Tibial nerve (tissue), 4 donors: ENCODE measurements at places on chromosomes 2 and 18. TPM values are rescaled to one million over a fixed set of nuclear protein-coding genes. Genes with fewer than 3 reads are reported as not detected.

GRCh38 chr18:60319129-60319528, 53.4 kb downstream of the MC4R start:
- no peaks in the 10 kb centered on the region for H3K4me1 ChIP-seq
- no peaks in the 10 kb centered on the region for H3K27me3 ChIP-seq
- no peak overlapping the region for H3K27ac ChIP-seq
- H3K4me3 ChIP-seq: no peak overlapping the region
- no peaks in the 10 kb centered on the region for H3K36me3 ChIP-seq

SLC25A52 gene
- total RNA-seq: not detected

DNA sequence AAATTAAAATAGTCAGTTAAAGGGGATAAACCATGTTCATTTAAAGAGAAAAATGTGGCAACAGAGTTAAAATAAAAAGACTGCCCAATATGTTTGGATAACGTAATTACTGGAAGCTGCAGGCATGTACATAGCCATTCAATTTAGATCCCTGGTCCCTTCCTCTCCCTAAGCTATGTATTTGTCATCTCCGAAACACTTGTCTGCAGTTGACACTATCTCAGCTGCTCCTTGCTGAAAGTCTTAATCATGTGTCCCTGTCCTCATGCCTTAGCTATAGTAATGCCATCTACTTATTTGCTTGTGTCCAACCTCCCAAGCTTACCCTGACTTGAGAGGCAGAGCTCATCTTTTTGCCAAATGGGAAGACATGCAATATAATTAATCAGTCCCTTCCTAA, 173.8 kb upstream of the REV1 start:
- peaks cover 62% of the 10 kb centered on the region for H3K4me1 ChIP-seq
- H3K4me3 ChIP-seq: no peak overlapping the region
- no peaks in the 10 kb centered on the region for H3K36me3 ChIP-seq
- H3K27ac ChIP-seq: no peak overlapping the region
- no peaks in the 10 kb centered on the region for H3K27me3 ChIP-seq

TMEM198 gene
- total RNA-seq: 2.4 TPM

GRCh38 chr18:22066083-22066485, 103.3 kb upstream of the GATA6 start:
- no peak overlapping the region for H3K27ac ChIP-seq
- no peak overlapping the region for H3K4me3 ChIP-seq
- DNase-seq: no peak
- H3K4me1 ChIP-seq: no peaks in the 10 kb centered on the region
- no peaks in the 10 kb centered on the region for H3K36me3 ChIP-seq
- H3K27me3 ChIP-seq: no peaks in the 10 kb centered on the region
